ENCODE measurements at places on chromosomes 1 and 21.

- no peak for DNase-seq
Measured at GRCh38 chr1:8345621-8346415, 27.9 kb downstream of the SLC45A1 start.

- DNase-seq: no peak
Measured at GRCh38 chr21:41884501-41885030, 5.4 kb upstream of the PRDM15 start.

DNA sequence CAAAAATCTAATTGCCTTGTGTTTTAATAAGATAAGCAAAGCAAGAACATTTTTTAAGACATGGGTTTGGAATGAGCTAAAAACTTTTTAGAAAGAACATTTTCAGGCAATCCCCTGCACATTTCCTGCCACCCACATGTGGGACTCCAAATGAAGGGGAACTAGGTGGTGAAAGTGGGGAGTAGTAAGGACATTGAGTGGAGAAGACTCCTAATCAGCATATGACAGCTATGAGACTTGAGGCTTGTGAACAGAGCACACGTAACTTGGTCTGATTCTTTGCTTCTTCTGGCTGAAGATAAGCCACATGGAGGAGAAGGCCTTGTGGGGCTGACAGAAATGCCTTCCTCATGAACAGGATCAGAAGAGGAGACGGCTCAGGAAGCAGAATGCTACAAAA, 50.3 kb downstream of the FCER1A start:
- DNase-seq: no peak

DNA sequence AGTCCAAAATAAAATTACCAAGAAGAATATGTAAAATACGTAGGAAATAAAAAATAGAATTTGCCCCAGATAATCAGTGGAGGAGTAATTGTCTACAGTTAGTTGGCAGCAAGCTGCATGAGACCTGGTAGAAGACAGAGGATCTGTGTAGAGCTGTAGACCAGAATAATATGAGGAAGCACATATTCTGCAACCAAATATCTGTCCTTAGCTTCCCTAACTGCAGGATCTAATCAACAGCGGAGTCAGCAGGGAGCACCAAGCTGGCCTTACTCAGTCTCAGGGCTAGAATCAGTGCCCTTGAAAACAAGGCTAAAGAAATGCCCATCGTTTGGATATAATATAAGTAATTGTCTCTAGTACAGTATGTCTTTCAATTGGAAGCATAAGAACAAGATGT, 6.1 kb upstream of the GCSAML start:
- DNase-seq: no peak

GRCh38 chr1:43121256-43121900, 50.7 kb downstream of the EBNA1BP2 start:
- no peak for DNase-seq

GRCh38 chr1:176790786-176791185, 327.8 kb downstream of the PAPPA2 start:
- no peak for DNase-seq

DNA sequence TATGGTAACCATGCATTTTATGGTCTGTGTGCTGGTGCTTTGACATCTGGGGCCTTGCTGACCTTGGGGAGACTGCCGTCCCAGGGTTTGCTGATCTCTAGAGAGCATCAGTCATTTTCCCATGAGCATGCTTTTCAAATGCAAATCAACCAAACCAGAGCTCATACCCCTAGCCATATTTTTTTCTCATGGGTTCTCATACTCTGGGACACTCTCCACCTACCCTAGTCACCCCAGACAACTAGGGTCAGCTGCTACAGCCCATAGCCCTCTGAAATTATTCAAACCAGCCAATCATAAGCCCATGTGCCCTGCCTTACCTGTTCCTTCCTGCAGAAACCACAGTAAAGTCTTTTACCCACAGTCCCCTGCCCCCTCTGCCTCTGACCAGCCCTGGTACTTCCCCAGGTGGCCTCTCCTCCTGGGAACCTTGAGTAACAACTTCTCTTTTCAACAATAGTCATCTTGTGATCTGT, 132.0 kb downstream of the MAP3K21 start:
- no peak for DNase-seq

DNA sequence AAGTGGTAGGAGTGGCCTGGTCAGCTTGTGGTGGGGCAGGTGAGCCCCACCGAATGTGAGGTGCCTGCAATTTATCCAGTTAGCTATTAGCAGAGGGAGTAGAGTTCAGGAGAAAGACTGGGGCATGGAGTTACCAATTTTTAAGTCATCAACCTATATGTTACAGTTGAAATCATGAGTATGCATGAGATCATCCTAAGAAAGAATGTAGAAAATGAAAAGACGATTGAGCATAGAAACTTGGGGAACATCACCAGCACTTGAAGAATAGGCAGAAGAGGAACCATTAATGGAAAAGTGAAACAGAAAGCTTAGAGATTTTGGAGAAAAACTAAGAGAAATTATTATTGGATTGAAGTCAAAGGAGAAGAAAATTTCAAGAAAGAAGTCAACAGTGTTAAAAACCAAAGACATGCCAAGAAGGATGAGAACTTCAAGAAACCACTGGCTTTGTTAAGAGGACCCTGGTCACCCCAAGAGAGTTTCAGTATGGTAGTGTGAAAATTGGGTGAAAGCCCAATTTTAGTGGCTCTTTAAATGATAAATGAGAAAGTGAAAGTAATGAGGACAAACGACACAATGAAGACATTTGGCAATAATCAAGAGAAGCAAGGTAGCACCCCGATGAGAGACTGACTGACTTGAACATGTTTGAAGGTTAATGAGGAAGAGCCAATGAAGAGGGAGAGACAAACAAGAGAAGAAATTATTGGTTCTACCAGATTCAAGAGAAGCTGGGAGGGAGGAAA, 36.7 kb downstream of the DNASE2B start:
- no peak for DNase-seq

DNA sequence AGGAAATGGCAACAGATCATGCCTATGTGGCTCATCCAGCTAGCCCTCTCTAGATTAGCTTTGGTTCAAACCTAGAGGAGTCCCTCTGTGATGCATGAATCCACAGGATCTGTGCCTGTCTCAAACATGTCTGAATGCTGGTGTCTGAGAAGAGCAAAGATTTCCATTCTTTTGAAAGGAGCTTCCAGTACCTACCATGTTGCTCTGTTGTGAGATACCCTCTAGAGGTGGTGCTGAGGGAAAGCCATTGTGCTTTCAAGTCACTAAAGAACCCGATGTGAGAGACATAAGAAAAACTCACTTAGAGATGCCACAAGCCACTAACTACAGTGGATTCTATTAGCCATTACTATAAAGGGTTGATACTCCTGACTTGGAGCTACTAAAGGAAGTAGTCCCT, 103.6 kb downstream of the LRRC40 start:
- no peak for DNase-seq

DNA sequence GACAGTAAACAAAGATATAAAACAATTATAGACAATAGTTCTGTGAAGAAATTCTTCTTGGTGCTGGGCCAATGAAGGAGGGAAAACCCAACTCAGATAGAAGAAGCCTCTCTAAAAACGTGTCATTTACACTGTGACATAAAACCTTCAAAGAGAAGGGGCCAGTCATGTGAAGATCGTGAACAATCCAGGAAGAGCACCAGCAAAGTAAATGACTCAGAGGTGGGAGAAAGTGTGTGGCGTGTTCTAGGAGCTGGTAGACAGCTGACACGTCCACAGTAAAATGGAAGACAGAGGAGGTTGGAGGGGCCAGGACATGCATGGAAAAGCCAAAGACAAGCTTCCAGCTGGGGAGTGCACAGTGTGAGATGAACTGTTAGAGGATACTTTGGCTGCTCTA, 143.6 kb downstream of the VAV3 start:
- no peak for DNase-seq

- no peak for DNase-seq
Measured at GRCh38 chr1:224542783-224543440, 73.2 kb upstream of the CNIH3 start.

GRCh38 chr1:218804014-218804785, 369.5 kb upstream of the LYPLAL1 start:
- DNase-seq: no peak

DNA sequence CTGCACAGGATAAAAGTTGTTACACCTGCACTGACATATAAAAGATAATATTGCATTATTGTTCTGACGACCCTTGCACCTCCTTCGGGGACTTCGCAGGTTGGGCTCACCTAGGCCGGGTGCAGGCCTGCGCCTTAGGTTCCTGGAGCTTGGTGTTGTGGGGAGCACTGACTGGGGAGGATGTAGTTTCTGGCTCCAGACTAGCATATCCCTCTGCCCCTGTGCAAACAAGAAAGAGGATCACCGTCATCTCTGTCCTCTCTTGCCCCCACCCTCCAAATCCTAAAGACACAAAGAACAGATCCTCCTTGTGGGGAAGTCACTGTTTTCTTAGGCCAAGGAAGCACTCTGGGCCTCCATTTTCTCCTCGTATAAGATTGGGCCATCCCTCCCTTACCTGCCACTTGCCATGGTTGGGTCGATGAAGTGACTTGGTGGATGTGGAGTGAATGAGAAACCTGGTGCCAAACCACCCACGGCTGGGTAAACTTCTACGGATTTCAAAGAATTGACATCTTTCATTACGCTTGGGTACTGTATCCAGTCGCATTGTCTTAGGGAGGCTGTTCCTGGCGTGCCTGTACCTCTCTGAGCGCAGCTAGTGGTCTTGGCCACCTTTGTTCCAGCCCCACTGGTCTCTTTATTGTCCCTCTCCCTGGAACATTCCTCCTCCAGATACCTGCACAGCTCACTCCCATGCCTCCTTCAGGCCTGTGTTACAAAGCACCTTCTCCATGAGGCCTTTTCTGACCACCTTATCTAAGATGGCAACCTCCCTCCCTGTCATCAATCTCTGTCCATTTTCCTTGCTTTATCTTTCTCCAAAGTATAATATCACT, 34.4 kb upstream of the PKP1 start:
- no peak for DNase-seq

GRCh38 chr1:223492044-223492443, 98.8 kb downstream of the CCDC185 start:
- DNase-seq: no peak

DNA sequence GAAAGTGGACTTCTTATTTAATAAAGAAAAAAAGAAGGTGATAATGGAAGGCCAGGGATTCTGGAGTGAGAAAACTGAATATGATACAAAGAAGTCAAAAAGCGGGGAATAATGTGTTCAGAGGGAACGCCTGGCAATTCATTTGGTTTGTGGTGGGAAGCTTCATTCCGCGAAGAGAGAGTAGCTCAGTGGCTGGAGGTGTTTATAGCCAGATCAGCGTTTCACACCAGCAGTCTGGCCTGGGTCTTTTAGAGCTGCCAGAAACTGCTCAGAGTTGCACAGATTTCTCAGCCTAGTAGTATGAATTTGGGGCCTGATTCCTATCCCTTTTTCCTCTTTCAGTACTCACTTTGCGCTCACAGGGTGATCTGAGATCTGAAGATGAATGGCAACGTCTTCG, 67.8 kb upstream of the IPO9 start:
- no peak for DNase-seq

GRCh38 chr1:59163268-59164092, 133.4 kb upstream of the FGGY start:
- DNase-seq: no peak

GRCh38 chr1:20143318-20143717, 4.2 kb downstream of the PLA2G2F start:
- DNase-seq: no peak

GRCh38 chr1:175630076-175630475, 113.3 kb downstream of the TNR start:
- DNase-seq: no peak

DNA sequence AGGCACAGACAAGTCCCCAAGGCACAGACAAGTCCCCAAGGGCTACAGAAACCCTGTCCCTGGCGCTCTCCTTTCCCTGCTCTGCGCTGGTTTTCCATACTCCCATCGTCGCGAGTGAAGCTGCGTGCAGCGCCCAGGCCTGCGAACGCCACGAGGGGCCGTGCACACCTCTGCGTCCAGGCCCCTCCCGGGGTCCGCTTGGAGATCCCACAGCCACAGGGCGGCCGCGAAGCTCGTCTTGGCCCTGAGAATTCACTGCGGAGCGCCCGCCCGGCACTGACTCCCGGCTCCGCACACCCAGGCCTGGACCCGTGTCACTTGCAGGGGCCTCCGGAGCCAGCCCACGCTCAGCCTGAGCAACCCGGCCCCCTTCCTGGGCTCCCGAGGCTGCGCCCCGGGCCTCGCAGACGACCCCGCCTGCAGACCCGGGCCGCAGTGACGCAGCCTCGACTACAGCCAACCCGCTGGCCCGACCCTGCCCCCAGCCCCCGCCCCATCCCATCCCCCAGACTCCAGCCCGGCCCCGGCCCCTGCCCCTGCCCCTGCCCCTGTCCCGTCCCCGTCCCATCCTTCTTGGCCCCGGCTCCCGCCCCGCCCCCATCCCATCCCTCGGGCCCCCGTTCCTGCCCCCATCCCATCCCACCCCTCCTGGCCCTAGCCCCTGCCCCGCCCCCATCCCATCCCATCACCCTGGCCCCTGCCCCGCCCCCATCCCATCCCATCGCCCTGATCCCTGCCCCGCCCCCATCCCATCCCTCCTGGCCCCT, 841 bp downstream of the POFUT2 start:
- no peak for DNase-seq

GRCh38 chr1:227131193-227131592, 187.1 kb downstream of the CDC42BPA start:
- no peak for DNase-seq

All from activated T-helper 1 cell treated with Interleukin-2 at 50 U/mL for 16 hours (primary cell).